ENCODE measurements at places on chromosomes 12 and 14.

DNA sequence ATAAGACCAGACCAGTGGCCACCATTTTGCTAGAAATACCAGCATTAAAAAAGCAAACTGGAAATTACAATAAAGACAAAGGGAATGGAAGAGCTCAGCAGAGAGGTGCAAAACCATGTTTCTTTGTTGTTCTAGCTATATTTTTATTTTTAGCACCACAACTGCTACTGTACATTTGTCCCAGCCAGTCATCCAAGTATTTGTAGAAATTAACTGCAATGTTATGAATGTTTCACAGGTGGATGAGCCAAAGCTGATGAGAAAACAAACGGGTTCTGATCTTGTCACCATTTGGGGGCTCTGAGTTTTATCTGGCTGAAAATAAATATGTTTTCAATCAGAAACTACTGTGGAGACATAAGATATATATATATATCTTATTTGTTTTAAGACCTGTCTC, 24.9 kb upstream of the GCH1 start:
- DNase-seq, result no peak

DNA sequence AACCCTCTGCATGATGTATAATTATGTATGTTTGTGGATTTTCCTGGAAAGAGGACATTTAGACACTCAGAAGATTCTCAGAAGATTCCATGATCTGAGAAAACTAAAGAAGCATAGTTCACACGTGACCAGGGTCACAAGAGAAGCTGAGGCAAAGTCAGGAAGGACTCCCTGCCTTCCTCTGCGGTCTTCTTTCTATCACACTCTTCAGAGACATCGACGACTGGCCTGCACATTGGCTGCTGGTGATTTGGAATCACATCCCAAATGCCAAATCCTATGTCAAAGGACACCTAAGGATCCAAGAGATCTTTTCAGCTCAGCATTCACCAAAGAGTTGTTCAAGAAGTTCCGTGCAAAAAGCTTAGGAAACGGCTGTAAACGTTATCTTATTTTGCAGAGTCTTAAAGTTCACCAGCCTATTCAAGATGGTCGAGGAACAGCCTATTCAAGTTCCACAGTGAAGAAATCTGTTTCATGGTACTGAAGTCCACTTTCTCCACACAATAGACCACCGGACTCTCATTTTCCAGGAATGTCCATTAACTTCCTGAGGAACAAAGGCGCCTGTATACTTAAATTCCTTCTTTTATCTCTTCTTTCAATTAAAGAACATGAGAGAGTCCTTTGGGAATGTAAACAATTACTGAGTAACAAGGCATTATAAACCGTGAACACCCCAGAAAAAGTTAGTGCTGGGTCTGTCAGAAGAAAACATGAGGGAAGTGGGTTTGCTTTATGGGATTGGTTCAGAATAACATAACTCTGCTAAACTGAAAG, 42.1 kb downstream of the IGF1 start:
- DNase-seq, result no peak

- DNase-seq, result no peak
Measured at GRCh38 chr12:106248846-106249371, 1.1 kb upstream of the CKAP4 start.

- no peak for DNase-seq
Measured at GRCh38 chr12:79183926-79184325, 319.4 kb downstream of the SYT1 start.

GRCh38 chr12:49800421-49801140, 27.6 kb downstream of the NCKAP5L start:
- no peak for DNase-seq

Data from dorsolateral prefrontal cortex (tissue), 122 donors.